CD4-positive, alpha-beta T cell treated with Interleukin-10 for 1 hour (primary cell): ENCODE measurements at places on chromosomes 6 and 20.

- no peak for DNase-seq
Measured at GRCh38 chr6:87244380-87244779, 78.0 kb upstream of the SMIM8 start.

GRCh38 chr6:118504611-118505010 is 43.5 kb upstream of the PLN start:
- no peak for DNase-seq

- DNase-seq, result peak; percentile 83
Measured at GRCh38 chr6:29708432-29709179, 14.6 kb upstream of the HLA-F start.

DNA sequence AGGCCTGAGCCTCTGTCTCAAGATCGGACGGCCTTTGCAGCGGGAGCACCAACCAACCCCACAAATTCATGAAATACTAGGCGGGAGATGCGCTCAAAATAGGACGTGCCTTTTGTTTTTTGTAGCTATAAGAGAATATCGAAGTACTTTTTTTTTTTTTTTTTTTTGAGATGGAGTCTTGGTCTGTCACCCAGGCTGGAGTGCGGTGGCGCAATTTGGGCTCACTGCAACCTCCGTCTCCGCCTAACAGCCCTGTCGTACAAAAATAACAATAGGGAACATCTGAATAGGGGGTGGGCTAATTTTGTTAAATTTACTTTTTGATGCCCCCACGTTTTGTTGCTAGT is 5.9 kb upstream of the TUBB2A start:
- no peak for DNase-seq

DNA sequence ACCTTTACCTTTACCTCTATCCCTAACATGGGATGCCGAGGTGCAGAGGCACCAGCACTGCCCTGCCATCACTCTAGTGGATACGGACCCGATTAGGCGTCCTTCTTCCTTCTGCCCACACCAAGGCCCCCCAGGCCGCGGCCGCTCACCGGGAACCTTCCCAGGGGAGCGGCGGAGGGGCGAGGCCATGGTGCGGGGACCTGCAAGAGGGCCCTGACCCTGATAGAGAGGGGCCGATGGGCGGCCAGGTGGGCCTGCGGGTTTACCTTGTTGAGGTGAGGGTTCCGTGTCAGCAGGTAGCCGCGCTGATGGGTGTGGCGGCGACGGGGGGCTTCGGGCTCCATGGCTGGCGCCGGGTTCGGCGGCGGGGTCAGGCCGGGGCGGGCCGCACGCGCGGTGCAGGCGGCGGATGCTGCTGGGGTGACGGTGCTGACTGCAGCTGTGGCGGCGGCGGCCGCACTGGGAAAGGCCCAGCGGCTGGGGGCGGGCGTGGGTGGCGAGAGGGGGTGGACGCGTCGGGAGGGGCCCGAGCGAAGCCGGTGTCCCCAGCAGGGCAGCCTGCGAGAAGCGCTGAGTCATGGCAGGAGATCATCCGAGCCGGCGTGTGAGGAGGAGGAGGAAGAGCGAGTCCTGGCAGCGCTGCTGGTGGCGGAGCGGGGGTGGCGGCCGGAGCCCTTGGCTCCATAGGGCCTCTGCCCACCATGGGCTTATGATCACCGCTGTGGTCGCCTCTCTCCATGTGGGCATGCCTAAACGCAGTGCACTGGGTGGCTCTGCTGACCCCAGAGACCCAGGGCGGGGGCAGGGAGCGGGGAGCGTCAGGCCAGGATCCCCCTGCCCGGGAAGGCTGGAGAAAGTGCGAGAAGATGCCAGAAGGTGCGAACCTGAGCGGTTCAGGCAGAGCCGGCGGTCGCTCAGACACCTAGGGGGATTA is at the start of gene ME1:
TSS of gene ME1 (minus strand) at position 441 of the 934 bp plus-strand sequence. CDS start at position 344, 97 bp downstream.
- DNase-seq, result peak; percentile 30

- DNase-seq, result no peak
Measured at GRCh38 chr6:142937986-142938385, 7.0 kb downstream of the HIVEP2 start.

DNA sequence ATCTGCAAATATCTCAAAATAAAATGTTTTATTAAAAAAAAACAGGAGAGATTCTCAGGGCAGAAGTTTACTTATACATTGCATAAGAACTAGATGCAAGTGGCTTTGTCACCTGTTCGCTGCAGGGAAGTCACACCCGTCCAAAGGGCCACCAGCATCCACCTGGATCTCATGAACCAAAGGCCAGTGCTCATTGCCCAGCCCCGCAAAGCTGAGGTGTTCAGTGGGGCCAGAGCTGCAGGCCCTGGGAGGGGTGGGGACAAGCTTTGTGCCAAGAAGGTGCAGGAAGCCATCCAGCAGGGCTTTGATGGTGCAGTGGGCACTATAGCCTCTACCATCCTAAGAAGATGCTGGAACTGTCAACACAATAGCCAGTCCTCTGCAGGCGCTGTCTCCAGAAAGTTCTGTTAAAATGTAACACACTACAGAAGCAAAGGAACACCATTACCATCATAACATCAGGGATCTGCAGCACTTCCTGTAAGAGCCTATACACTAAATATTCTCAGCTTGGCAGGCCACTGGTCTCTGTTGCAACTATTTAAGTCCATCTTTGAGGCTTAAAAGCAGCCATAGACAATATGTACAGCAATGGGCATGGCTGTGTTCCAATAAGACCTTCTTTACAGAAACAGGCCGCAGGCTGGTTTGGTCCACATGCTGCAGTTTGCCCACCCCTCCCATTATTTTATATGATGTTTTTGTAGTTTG is 15.7 kb upstream of the CD93 start:
- DNase-seq, result no peak

DNA sequence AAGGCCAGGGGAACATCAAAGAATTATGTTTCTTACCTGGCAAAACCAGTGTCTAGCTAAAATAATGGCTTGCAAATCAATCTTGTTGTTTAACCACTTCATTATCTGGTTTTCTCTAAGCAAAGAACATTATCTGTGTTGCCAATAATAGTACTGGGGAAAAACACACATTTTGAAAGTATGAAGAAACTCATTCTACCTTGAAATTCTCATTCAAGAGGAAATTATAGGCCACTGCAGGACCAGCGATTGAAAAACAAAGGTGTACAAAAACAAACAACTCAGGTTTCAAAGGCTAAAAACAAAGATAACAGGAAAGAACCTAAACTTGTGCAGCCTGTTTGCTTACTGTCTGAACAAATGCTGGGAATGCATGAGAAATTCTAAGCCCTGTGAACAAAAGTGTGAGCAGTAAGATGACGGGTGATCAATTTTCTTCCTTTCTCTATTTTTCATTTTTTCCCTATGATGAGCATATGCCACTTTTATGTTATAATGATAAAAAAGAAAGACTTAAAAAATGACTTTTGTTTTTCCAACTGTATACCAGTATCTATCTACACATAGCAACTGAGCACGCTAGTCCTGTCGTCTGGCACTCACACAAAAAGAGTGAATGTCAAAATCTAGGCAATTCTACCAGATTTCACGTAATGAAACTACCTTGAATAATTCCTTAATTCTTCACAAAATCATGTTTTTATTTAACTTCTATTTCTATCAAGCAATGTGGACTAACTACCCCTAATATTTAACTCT is 117.9 kb downstream of the SGK1 start:
- no peak for DNase-seq

DNA sequence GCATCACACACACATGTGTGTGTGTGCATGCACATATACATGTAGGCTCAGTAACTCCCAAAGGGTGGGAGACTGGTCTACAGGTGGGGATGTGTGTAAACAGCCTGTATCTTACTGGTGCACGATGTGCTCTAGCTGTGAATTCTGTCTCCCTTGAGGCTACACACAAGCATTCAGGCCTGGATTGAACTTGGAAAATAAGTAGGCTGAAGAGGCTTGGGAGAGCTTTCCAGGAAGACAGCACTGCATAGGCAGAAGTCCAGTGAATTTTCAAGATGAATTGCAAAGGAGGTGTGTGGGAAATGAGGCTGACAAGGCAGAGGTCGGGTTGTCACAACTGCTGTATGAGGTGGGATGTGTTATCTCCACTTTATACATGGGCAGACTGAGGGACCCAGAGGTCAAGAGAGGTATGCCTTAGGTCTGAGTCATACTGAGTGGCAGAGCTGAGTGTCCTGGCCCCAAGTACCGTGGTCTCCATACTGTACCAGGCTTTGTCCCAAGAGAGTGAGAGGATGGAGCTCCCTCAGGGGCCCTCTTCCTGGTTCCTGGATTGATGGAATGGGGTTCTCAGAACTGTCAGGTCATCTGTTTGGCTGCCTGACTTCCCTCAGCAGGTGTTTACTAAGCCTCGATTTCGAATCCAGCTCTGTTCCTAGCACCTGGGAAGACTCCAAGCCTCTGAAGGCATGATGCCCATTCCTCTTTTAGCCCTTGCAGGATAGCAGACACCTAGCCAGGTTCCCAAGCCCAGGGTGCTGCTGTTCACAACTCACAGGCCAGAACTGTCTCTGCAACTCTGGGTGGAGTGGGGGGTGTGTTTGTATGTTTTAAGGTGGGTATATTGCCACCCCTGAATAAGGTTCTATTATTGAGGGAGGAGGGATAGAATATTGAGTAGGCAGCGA is 14.4 kb downstream of the SNPH start:
- no peak for DNase-seq

DNA sequence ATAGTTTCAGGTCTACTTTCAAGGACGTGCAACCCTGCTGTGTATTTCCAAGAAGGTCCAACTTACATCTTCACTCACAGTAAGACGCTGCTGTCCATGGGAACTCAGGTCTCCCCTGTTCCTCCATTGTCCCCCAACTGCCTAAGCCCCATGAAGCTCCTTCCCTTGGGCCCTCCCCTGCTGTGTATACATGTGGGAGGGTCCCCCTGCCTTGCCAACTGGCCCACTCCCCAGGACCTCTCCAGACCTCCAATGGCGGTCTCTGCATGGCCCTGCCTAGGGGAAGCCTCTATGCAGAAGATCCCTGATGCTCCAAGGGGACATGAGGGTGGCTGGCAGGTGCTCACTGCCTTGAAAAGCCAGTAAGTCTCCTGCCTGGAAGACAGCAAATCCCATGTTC is 186.7 kb upstream of the CST7 start:
- no peak for DNase-seq

- DNase-seq, result no peak
Measured at GRCh38 chr6:46704562-46704961, 16.9 kb downstream of the TDRD6 start.

DNA sequence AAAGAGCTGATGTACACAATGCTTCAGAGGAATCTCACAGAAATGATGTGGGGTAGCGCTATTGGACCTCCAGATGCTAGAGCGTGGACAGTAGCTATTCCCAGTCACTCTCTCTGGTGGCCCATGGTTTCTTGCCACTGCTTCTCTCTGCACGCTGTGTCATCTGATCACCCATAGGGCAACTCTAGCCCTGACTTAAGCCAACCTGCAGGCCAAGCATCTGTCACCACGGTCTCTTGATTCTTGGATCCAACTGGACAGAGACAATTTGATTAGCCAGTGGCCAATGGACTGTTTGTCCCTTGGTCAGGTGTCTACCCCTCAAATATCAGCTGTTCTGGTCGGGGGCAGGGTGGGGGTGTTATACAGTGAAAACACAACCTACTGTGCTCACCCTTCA is 42.4 kb upstream of the TRAF3IP2 start:
- DNase-seq, result no peak

- no peak for DNase-seq
Measured at GRCh38 chr20:5328268-5328667, 11.5 kb upstream of the PROKR2 start.

DNA sequence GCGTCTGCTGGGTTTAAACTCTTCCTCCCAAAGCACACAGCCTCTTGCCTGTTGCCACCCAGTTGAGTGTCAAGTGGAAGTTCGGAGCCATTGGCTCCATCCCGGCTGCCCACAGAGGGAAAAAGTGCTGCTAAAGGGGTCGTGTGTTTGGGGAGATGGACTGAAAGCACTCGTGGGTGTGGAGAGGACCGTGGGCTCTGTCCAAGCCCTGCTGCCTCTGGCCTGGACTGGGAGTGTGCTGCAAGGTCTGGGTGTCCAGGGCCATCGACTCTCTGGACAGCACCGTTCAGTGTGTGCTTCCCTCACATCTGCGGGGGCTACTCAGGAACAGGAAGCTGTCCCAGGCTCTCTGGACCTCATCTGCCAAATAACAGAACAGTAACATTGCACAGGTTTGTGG is 269.3 kb downstream of the DLL1 start:
- no peak for DNase-seq

GRCh38 chr6:138571585-138572166 is 72.4 kb upstream of the NHSL1 start:
- DNase-seq, result no peak

DNA sequence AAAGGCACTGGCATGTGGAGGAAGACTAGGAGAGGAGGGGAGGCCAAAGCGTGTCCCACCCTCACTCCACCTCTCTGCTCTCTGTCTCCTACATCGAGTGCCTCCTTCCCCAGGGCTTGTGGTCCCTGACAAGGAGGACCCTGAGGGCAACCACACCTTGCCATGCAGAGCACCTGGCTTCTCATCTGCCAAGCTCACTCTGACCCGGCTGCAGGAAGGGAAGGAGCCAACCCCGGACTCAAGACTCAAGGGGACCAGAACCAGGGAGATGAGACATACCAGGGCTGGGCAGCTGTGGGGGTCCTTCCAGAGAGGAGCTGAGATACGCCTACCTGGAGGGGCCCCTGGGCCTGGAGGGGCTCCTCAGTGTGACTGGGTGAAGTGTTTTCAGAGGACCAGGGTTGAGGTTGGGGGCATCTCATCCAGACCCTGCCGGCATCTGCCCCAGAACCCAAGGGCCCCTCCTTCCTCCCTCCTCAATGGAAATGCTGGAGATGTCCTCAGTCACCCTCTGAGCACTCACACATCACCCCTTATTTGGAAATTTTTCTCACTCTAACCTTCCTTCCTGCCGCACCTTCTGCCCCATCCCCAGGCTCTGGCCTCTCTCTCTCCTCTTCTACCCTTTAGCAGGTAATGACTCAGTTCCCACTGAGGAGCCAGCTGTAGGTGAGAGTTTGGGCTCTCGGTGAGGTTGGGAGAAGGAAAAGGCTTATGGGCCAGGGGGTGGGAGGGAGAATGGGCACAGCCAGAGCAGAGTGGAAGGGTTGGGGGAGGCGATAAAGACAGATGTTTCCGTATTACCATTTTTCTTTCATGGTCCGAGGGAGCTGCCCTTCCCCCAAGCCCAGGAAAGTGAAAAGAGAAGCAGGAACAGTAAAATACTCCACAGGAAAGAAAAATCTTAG is 32.0 kb upstream of the POU5F1 start:
- DNase-seq, result no peak
